Heart right ventricle (tissue), 16 donors: ENCODE measurements at places on chromosomes 1 and 21.

DNA sequence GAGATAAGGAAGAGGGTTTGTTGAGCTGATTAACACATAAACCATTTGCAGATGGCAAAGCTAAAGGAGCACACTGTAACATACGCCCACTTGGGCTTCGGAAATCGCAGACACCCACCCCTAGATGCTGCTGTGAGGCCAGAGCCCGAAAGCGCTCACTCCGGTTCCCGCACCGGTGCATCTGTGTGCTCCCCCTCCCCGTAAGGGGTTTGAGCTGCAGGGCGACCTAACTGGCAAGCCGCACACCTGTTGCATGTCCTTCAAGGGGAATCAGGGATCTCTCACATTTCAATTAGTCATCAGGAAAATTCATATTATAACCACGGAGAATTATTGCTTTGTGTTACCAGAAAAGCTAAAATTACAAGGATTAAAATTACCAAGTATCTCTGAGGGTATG lies 1.4 kb upstream of the CFH start:
- no peak for DNase-seq

GRCh38 chr1:64955097-64956009 lies 11.0 kb downstream of the JAK1 start:
- DNase-seq = no peak

GRCh38 chr1:91897016-91897415 lies 11.1 kb upstream of the TGFBR3 start:
- DNase-seq = no peak

DNA sequence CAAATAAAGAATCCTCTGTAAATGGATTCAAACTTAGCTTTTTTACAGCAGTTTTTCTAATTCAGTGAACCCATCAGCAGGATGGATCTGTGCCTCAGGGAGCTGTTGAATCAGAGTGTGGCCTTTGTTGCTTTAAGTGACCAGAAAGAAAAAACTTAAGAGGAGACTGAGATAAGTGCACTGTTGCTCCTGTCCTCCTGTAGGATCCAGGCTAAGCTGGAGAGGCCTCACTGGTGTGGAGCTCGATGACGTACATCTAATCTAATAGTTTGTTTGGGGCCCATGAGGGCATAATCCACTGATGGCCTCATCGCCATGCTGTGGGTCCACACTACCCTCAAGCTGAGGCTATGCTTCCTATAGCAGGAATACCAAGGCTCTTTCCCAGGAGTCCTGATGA lies 10.6 kb downstream of the DIP2A start:
- no peak for DNase-seq

- DNase-seq = no peak
Observed at GRCh38 chr1:7988576-7988975, 27.1 kb downstream of the PARK7 start.

DNA sequence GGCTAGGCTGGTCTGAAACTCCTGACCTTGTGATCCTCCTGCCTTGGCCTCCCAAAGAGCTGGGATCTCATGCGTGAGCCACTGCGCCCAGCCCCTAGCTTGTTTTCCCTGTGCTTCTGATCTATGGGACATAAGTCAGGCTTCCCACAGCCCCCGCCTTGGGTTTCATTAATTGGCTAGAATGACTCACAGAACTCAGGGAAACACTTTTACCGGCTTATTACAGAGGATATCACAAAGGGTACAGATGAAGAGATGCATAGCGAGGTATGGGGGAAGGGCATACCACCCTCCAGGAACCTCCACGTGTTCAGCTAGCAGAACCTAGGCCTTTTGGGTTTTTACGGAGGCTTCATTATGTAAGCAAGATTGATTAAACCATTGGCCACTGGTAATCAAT lies 1.5 kb upstream of the MAP1LC3C start:
- no peak for DNase-seq
